Cardiac fibroblast (primary cell): ENCODE measurements at places on chromosomes 1 and 21.

- DNase-seq: no peak
Observed at GRCh38 chr1:155858800-155859233, 550 bp upstream of the SYT11 start.

DNA sequence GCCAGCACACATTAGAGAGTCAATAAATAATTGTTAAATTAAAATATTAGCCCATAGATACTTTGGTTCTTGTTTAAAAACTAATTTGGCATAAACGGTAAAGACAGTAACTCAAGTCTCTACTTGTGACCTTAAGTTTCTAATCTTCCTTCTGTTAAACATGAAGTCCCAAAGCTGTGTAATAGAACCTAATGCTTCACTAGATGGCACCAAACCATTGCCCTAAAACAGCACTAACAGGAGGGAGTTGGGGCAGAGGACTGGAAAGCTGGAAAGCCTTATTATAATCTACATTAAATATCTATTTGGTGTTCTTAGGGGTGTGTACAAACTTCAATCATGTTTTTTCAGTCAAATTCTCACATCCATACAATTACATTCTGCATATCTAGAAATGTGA is 176.7 kb downstream of the OLFM3 start:
- peak; percentile 21 for DNase-seq

GRCh38 chr1:230230273-230230672 is 163.2 kb downstream of the GALNT2 start:
- DNase-seq: peak; percentile 18

DNA sequence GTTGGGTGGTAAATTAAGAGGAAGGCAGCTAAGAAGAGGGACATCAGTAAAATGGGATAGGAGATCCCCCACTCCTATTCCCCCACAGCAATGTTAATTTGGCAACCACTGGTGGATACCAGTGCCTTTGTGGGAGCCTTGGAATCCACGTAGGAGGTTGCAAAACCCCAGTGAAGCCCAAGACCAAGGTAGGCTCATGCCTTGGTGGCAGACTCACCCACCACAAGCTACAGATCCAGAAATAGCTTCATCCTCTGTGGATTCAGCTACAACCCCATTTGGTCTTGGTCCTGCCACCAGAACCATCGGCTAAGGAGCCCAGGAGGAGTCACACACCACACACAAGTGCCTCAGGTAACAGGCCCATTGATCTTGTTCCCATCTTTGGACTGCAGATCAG is 21.0 kb downstream of the VTCN1 start:
- no peak for DNase-seq

GRCh38 chr1:63671514-63671913 is 78.3 kb downstream of the PGM1 start:
- no peak for DNase-seq

DNA sequence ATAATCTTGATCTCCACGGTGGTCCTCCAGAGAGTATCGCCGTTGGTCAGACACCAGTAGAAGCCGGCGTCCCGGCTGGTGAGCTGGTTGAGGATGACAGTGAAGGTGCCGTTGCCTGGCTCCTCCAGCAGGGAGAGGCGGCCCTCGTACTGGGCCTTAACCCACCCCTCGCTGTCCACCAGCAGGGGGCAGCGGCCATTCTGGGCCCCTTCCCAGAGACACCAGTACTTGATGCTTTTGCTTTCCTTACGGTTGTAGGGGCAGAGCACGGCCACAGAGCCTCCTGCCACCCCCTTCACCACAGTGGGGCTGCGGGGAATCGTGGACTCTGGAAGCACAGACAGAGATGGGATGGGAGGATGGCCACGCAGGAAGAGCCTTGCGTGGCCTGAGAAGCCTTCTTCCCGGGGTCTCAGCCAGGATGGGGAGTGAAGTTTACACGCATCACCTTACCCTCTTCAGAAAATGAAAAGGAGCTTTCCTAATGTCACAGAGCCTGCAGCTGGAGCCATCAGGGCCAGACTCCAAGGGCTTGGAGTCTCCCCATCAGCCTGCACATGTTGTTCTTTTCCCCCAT is 10.7 kb downstream of the PIGR start:
- DNase-seq: peak; percentile 38

GRCh38 chr1:113207019-113207418 is 134.0 kb downstream of the LRIG2 start:
- no peak for DNase-seq

- DNase-seq: no peak
Observed at GRCh38 chr1:69305621-69306020, 262.1 kb upstream of the LRRC7 start.

- peak; percentile 90 for DNase-seq
Observed at GRCh38 chr1:67724928-67725560, 40.0 kb downstream of the GADD45A start.

DNA sequence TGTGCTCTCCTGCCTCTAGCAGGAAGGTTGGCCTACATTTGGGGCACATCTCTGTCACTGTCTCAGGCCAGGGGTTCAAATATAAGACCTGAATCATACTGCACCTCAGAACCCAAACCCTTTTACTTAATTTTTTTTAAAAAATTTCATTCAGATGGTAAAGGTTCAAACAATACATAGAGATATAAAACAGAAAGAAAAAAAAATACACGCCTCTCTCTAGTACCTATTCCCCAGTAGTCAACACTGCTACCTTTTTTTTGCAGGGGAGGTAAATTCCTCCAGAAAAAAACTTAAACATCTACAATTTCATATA is 32.9 kb downstream of the MAPKAPK2 start:
- DNase-seq: no peak

DNA sequence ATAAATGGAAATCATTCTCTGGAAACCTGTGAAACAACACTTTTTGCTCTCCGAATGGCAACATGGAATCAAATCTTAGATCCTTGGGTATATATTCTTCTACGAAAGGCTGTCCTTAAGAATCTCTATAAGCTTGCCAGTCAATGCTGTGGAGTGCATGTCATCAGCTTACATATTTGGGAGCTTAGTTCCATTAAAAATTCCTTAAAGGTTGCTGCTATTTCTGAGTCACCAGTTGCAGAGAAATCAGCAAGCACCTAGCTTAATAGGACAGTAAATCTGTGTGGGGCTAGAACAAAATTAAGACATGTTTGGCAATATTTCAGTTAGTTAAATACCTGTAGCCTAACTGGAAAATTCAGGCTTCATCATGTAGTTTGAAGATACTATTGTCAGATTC is 45.7 kb downstream of the PTGFR start:
- peak; percentile 47 for DNase-seq

DNA sequence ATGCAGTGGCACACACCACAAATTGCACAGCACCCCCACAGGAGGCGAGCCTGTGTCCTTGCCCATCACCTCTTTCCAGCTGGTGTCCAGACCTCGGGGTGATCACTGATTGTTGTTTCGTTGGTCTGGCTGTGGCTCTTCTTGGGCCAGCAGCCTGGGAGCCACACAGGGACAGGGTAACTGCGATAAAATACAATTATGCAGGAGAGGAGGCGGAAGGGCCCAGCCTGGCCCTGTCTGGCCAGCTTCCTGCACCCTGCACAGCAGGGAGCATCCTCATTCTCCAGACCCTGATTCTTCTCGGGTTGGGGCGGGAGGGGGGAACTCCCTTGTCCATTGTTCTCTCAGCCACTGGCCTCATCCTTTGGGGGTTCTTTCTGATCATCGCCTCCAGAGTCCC is 83.6 kb downstream of the ADARB1 start:
- DNase-seq: no peak

DNA sequence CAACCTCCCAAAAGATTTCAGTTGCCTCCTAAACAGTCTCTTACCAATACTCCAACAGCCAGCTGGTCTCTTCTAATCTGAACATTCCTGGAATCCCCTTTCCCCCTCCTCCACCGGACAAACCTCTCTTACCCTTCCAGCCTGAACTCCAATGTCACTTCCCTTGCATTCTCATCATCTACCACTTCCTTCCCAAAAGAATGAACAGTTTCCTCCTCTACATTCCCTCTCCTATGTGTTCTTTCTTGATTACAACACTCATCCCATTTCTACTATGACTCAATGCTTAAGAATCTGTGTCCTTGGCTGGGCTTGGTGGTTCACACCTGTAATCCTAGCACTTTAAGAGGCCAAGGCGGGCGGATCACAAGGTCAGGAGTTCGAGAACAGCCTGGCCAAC is 417.1 kb downstream of the SETD4 start:
- DNase-seq: peak; percentile 83

DNA sequence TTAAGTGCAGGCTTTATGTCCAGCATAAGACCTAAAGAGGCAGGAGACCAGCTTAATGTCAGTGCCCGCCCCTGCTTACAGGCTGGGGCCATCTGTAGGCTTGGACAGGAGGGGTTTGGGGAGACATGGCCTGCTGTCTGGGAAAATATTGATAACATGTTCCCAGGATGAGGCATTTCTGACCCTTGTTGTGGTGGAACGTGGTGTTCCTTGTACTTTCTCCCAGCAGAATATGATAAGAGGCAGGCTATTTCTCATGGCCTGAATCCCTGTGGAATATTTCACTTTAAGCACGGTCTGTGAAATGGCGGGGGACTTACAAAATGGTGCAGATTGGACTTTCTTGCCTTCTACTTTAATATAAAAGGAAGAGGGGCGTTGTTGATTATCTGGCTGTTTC is 41.9 kb upstream of the PLA2G5 start:
- DNase-seq: no peak

- DNase-seq: no peak
Observed at GRCh38 chr1:196380316-196380715, 227.9 kb downstream of the KCNT2 start.

DNA sequence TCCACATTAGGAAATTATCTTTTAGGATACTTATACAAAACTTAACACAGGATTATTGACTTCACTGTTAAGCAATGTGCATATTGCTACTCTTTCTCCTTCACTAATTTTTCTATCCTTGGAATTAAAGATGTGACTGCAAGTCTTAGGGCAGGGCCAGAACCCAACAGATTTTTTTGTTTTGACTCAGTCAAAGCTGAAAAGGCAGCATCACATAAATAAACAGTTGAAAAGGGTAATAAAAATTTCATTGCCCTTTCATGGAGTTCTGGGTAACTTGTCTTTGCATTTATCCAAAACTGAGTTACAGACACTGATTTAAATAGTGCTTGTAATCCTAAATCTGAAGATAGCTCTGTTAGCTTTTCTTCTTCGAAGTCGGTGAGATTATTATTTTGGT is 1.9 kb upstream of the TMEM35B start:
- DNase-seq: no peak

- no peak for DNase-seq
Observed at GRCh38 chr1:208820580-208821212, 576.5 kb upstream of the PLXNA2 start.

DNA sequence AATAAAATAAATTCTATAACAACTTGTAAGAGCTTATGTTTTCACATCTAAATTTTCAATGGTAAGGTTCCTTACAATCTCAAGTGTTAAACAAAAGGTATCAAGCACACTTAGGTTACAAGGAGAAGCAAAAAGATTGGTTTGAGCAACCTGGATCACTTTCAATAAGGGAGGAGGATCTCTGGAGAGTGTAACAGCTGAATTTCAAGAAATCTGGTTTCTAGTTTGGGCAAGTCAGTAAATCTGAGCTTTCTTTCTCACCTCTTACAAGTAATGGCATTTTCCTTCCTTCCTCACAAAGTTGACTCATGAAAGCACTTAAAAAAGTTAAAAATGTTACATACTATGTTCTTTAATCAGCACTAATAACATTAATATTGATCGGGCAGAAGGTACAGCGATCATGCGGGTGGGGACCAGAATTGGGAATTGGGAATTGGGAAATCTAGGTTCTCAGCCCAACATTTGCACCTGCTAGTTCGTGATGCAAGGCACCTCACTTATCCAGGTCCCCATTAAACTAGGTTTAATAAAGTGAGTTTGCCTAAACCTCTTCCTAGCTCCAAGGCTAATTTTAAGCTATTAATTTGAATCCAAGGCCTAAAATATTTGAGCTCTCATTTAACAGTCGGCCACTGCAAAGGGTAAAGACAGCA is 3.1 kb downstream of the NUCKS1 start:
- DNase-seq: no peak

DNA sequence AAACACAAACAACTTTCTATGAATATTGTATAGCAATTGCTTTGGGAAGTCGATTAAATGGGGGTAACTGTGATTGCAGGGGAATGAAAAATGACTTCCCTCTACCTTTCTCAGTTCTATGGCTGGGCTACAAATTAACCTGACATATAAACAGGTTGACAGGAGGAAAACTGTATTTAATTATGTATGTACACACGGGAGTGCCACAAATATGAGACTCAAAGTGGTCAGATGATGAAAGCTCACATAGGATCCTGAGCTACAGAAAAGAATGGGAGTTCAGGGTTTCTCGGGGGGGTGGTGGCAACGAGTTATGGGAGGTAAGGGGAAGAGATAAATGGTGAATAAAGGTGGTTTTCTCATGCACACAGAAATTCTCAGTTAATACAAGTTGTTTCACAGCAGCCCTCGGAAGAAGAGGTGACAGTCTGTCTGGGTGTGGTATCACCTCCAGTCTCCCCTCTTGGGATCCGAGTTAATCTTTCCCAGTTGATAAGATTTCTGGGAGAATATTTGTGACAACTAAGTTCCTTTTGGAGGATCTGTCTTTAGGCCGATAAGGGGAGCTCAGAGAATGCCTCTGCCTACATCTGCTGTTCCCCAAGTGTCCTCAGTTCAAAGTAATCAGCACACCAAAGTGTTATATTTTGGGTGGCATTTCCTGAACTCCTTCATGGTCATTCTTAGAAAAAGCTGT is 26.3 kb downstream of the GADD45A start:
- no peak for DNase-seq

GRCh38 chr21:43779660-43780059 is 3.6 kb upstream of the CSTB start:
- DNase-seq: no peak

- no peak for DNase-seq
Observed at GRCh38 chr1:209240351-209240750, 343.2 kb upstream of the CAMK1G start.

- DNase-seq: no peak
Observed at GRCh38 chr1:183159960-183160359, 26.1 kb upstream of the LAMC2 start.

DNA sequence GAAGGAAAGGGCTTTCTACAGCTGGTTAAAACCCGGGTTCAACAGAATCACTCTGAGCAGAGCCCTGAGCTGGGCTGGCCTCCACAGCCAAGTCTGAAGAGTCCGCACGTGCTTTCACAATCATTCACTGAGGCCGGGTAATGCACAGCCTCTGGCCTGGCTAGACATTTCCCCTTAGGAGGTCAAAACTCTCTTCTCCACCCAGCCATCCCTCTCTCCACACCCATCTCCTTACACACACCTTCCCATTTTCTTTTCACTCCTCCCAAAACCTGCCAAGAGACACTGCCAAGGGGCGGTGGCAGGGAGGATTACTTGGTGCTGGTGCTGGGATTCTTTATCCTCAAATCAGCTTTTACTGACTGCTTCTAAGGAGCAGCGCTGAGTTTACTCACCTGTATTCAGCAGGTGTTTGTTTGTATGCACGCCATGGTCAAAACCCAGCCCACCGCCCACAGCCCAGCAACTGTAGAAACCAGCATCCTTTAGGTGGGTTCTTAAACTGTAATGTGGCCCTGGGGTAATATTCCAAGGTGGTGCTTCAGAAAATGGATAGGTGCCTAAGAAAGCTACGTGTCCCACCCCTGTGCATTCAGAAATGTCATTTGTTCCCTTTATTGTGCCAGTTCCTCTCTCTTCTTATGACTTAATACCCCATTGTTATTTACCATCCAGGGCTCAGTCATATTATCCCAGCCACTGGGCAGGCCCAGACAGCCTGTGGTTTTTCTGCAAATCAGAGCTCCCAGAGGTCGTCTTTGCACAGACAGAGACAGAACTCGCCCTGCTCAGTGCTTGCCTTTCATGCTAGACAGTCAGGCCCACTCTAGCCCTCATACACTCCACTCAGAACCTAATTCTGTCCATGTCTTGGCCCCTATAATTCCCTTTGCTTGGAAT is 80.2 kb downstream of the ADSS2 start:
- no peak for DNase-seq
